ENCODE measurements at places on chromosomes 5 and 9.

- DNase-seq, result no peak
Measured at GRCh38 chr9:120726484-120726883, 12.2 kb upstream of the MEGF9 start.

GRCh38 chr5:59591162-59591561, 302.4 kb downstream of the PDE4D start:
- peak; percentile 45 for DNase-seq

GRCh38 chr9:88383176-88383575, 5.1 kb upstream of the SPIN1 start:
- peak; percentile 42 for DNase-seq

GRCh38 chr5:142661957-142662356, 23.9 kb downstream of the FGF1 start:
- DNase-seq, result no peak

Data from suppressor macrophage treated with lipopolysaccharide for 4 hours (primary cell).